ENCODE measurements at places on chromosomes 16 and 17.

- DNase-seq = no peak
These were observed 37.8 kb downstream of the MYH11 start for GRCh38 chr16:15819046-15819445.

- no peak for DNase-seq
These were observed 201.8 kb downstream of the RPTOR start for GRCh38 chr17:80746262-80746935.

DNA sequence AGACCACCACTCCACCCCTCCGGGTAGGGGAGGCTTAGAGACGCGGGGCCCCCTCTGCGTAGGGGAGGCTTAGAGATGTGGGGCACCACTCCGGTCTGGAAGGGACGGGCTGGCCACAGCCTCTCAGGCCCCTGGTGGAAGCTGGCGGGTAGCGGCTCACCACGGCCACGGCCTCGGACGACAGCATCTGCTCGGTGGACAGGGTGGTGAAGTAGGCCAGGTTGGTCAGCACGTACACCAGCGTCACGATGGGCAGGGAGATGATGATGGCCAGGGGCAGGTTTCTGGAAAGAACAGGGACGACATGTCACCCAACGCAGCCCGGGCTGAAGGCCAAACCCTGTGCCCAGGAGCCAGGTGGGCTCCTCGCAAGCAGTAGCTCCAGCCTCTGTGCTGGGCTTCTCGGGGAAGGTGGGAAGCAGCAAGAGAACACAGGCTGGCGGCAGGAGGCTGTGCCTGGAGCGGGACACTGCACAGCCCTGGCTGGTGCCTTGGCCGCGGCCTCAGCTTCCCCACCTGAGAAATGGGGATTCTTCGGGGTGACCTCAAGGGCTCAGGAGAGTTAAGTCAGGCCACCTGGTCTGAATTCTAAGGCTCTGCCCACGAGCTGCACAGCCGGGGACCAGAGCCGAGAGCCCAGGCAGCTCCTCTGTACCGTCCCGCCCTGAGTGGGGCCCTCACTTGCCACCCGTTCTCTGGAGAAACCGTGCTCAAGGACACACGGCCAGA lies 29.6 kb downstream of the SLC7A5 start:
- DNase-seq = no peak

DNA sequence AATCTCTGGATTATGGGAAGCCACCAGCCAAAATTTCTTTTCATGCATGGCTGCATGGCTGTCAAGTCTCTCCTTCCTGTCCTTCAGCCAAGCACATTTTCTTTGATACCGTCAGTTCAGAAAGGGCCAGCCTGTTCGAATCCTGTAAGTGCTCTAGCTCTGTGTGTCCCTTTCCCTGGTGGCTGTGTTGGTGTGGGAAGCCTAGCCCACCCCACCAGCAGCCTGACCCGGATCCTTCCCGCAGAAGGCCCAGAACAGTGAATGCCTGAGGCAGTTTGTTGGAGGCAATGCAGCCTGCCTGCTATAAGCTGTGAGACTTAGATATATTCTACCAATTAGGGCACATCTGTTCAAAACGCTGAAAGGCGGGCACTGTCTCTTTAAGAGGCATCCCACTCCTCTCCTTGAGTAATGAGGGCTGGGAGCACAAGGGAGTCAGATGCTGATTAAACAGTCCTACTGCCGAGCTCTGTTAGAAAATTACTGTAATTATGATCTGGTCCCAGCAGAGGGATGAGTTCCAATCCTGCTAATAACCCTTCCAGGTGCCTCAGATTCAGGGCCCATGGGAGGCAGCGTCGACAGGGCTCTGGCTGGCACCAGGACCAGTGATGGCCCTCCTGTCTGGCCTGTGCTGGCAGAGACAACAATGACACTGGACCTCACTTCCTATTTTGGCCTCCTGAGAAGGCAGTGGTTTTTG lies 18.4 kb downstream of the SNX11 start:
- DNase-seq = no peak

GRCh38 chr16:74277974-74278373 lies 18.6 kb upstream of the PSMD7 start:
- no peak for DNase-seq

DNA sequence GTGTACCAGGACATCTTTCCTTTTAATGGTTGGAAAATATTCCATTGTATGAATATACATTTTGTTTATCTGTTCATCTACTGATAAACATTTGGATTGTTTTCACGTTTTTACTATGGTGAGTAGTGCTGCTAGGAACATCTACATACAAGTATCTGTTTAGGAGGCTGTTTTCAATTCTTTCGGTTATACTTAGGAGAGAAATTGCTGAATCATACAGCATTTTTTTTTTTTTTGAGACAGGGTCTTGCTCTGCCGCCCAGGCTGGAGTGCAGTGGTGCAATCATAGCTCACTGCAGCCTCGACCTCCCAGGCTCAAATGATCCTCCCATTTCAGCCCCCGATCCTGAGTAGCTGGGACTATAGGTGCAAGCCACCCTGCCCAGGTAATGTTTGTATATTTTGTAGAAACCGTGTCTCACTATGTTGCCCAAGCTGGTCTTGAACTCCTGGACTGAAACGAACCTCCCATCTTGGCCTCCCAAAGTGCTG lies 122.9 kb downstream of the CRLF3 start:
- no peak for DNase-seq

- DNase-seq = peak; percentile 66
These were observed 3.7 kb downstream of the ARHGAP27 start for GRCh38 chr17:45428931-45429338.

GRCh38 chr17:81150377-81151077 lies 14.8 kb upstream of the PVALEF start:
- no peak for DNase-seq

DNA sequence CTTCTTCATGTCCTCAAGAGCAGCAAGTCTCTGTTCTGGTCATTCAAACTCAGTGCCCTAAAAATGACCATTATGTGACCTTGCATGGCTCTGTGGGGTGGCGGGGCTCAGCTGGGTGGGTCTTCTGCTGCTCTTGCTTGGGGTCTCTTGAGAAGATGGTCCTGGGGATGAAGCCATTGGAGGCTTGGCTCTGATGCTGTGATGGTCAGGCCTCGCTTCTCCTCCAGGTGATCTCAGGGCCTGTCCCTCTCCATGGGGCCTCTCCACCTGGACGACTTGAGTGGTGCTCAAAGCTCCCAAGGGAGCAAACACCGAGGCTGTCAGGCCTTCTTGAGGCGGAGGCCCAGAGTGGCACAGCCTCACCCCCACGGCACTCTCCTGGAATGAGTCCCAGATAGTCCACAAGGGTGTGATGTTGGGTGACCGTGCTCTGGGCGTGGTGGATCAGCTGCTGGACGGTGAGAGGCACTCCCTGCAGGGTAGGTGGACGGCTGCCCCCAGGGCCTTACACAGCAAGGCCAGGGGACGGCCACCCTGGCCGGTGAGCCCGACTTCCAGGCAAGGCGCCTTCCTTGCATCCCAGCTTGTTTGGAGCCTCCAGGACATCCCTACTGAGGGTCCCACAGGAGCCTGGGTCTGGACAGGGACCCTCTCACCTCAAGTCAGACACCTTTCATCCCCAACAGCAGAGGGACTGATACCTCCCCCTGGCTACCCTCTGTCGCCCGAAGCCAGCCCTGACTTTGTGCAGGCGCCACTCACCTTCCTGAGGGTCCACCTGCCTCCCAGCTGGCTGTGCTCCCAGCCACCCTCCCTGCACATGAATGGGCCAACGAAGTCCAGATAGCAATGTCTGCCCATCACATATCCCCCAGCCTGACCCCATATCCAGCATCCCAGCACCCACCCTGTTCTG lies 48.7 kb downstream of the USP22 start:
- no peak for DNase-seq

DNA sequence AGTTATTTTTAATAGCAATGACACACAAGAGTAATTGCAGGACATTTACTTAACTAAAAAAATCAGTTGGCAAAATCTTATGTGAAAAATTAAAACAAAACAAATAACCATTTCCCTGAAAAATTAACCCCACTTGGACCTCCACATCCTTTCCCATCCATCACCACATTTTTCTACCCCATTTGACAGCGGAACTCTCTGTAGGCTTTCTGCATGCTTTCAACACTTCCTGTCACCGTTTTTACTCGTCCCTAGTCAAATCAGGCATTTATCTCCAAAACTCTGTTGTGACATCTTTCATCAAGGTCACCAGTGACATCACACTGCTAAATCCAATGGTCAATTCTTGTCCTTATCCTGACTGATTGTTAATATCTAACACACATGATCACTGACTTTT lies 27.5 kb downstream of the KCNJ16 start:
- no peak for DNase-seq

- DNase-seq = no peak
These were observed 12.2 kb upstream of the LPCAT2 start for GRCh38 chr16:55496509-55497145.

- DNase-seq = no peak
These were observed 40.0 kb downstream of the RFFL start for GRCh38 chr17:35023538-35023937.

DNA sequence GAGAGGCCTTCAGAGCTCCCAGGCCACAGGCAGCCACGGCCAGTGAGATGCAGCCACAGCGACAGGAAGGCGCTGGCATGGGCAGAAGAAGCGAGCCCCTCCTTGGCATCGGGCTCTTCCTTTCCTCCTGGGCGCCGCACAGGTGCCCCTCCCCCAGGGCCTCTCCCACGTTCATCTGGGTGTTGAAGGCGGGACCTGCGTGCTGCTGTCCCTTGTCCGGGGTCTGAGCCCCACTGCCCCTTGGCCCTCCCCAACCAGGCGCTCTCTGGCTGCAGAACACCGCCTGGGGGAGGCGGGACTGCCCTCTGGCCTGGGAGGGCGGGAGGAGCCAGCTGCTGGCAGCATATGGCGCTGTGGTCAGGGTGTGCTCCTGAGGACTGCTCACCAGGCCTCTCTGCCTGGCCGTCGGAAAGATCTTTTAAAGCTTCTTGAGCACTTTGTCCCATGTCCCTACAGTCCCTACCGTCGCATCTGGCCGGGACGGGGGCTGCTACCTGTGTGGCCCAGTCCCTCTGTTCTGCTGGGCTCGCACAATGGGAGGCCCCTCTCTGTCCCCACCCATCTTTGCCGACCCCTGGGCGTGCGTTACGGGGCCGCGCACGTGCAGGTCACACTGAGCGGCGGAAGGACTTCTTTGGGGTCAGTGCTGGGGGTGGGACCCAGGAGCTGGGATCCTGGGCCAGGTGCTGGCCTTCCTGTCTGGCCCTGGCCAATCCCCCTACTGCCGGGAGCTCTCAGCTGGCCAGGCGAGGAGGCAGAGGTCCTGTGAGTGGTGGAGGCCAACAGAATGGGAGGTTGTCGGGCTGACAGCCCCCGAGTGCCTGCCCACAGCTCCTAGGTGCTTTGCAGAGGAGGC lies 1.7 kb downstream of the SLC25A10 start:
- DNase-seq = no peak

DNA sequence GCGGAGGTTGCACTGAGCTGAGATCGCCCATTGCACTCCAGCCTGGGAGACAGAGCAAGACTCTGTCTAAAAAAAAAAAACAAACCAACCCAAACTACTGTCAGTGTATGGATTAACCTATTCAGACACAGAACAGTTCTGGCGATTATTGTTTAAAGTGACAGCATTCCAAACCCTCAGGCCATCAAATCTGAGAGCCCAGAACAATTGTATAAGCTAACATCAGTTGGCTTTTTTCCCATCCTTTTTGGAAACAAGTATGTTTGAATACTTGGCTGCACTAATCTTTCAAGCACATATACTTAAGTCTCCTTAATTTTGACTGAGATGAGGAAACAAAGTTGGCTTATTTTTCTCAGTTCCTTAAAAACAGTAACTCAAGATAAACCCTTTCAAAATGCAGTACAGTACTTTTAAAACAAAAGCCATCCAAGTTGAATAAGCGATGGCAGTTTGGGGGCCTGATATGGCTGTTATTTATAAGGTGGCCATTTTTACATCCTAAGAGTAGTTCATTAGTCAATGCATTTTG lies 1.4 kb downstream of the ZSWIM7 start:
- no peak for DNase-seq

GRCh38 chr16:53091466-53092211 lies 36.8 kb downstream of the CHD9 start:
- peak; percentile 76 for DNase-seq

GRCh38 chr16:12272264-12272663 lies 295.7 kb downstream of the SNX29 start:
- no peak for DNase-seq

- DNase-seq = no peak
These were observed 4.8 kb downstream of the IL4R start for GRCh38 chr16:27318392-27319256.

DNA sequence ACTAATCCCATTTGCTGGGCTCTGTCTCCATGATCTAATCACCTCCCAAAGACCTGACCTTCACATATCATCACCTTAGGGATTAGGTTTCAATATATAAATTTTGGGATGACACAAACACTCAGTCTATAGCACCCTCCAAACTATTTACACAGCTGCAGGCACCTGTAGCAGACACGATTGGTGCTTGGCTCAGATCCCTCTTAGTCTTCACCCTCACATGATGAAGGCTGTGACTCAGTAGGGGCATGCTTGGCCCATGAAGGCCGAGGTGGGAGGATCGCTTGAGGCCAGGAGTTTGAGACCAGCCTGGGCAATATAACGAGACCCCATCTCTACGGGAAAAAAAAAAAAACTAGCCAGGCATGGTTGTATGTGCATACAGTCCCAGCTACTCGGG lies 73.5 kb downstream of the HS3ST2 start:
- no peak for DNase-seq

DNA sequence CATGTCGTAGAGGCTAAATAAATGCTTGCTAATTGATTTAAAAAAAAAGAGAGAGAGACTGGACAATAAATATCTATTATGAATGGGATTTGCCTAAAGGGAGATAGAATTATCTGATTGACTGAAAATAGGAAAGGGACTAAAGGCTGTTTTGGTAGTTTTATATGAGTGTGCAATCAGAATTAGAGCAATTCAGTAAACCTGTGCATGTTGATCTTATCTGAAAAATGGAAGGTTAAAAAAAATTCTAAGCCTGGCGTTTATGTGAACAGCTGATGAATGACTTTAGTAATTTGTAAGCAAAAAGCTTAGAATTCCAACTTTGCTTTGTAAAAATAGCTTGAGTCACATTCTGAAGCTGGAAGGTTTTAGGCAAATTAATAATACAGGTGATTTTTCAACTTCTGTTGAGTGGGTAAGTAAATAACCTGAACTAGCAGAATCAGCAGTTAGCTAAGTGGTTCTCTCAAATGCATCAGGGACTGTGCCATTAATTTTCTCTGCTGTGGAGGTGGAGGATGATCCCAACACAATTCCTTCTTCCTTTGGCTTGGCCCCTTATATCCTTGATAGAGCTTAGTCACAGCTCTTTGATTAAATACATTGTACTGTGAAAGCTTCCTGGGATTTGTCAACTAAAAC lies 254.4 kb downstream of the PHKB start:
- no peak for DNase-seq

GRCh38 chr17:40903129-40903847 lies 18.2 kb upstream of the KRT20 start:
- no peak for DNase-seq

GRCh38 chr16:3106205-3106928 lies 6.0 kb upstream of the ZNF205 start:
- DNase-seq = peak; percentile 96

DNA sequence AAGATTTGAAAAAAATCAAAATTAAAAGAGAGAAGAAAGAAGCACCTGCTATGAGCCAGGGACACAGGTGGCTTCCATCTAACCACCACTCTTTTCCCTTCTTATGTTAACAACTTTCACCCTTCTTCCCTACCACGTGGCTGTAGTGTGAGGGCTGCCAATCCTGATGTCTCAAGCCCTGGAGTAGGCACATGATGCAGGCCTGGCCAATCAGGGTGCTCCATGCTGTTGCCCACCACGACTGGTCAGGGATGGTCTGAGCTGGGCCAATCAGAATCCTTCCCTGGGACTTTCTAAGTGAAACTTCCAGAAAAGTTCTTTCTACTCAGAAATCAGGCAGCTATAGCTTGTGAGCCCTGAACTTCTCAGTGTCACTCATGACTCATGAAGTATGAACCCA lies 140.7 kb downstream of the SDK2 start:
- DNase-seq = no peak

GRCh38 chr16:52705122-52705521 lies 158.2 kb upstream of the TOX3 start:
- DNase-seq = no peak

Measured in GM23338 (cell line).